Bone marrow (tissue), 2 donors: ENCODE measurements at places on chromosomes 2 and 18.

DNA sequence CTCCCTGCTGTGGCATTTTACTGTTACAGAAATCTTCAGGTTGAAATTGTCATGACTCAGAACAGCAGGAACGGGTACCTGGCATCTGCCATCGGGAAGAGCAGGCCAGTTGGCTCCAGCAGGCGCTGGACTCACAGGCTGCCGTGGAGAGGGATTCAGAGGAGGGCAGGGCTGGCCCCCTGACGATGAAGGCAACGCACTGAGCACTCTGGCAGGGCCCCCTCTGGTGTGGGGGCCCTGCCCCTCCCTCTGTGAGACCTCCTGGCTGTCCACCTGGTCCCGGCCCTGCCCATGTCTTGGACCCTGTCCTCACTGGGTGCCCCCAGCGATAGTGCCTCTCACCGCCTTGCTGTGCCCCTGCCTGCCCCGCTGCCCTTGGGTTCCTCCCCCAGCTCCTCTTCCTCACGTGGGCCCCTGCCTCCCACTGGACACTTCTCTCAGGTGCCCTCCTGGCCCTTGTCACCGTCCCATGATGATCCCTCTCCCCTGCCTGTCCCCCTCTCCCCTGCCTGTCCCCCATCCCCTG is 23.3 kb upstream of the ALLC start:
- no peak for DNase-seq

GRCh38 chr18:9474108-9474982 is 968 bp upstream of the RALBP1 start:
- DNase-seq = no peak

DNA sequence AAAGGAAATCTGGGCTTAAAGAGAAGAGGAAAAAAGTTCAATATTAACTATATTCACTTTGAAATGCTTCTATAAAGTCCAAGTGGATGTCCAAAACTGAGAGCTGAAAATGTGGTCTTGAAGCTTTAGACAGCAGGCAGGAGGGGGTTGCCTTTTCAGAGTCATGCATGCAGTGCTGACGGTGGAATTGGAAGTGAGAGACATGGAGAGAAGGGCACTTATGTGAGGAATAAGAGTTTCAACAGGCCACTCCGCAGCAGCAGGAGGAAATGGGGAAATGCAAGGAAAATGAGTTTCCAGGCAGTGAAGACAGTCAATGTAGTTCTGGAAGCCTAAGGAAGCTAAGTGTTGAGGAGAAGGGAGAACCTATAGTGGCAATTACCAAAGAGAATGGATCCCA is 33.0 kb upstream of the LRRC30 start:
- DNase-seq = no peak

DNA sequence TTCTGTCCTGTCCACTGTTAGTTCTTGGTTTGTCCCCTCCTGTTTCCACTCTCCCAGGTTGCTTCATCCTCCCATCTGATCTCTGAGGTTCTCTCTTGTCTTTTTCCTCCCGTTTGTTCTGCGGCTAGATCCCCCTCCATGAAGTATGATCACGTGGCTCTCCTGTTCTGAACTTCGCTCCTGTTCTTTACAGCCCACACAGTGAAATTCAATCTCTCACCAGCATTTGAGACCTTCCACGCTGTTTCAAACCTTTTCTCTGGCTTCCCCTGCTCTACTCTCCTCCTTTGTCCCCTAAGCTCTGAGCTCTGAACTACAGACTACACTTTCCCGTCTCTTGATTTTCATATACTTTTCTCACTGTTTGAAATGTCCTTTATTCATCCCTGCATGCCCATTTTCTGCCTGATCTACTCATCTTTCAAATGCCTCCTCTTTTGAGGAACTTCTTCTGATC is 83.5 kb downstream of the OSBPL6 start:
- no peak for DNase-seq

DNA sequence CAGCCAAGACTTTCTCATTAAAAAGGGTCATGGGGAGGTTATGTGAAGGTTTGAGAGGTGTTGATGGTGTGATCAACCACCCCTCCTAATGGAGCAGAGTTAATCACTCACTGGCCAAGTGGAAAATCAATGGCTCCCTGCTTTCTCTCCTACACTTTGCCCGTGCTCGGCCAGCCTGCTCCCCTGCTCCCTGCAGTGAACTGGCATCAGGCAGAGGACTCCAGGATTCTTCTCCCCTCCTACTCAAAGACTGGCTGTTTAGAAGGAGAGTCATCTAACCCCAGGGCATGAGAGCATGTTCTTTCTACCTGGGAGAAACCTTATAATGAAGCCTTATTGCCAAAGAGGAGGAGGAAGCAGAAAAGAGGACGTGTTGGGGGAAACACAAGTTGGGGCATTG is 74.9 kb downstream of the SGPP2 start:
- DNase-seq = no peak

DNA sequence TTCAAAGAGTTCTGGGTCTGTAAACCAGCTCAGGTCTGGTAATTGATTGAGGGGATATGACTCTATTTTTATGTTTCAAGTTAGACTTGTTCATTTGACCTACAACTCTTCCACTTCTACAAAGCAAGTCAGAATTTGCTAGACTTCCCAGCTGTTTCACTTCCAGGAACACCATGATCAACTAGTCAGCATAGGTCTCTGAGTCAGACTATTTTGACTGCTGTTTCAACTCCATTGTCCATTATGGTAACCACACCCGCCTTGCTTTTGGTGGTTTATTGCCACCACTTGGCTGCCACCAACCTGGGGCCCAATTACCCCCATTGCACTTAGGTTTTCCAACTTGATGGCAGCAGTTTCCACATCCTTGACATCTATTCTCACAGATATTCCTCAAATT is 116.6 kb downstream of the LAMA3 start:
- DNase-seq = no peak

DNA sequence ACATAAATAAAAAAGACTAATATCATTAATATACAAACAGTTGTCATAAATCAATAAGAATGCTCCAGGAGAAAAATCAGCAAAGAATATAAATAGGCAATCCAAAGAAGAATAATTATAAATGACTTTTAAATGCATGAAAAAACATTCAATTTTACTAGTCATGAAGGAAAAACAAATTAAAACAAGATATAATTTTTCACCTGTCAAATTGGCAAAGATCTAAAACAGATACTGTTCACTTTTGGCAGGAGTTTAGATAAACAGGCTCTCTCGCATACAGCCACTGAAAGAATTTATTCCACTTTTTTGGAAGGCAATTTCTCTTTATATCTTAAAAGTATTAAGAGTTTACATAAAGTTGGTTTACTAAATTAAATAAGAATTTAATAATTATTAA is 176.8 kb upstream of the SETBP1 start:
- no peak for DNase-seq

DNA sequence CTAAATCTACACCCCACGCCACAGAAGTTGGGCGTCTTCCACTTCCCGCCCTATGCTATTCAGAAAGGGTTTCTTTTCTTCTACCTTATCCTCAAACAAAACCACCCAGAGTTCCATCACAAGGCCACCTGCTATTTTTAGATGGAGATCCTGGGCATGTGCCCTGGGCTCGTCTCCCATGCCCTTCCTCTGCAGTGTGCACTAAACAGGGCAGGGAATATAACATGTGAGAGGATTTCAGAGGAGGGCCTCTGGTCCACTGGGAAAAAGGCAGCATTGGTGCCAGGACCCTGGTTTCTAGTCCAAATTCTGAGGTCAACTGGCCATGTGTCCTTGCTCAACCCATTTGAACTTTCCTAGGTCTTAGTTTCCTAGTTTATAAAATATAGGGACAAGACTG is 320.0 kb downstream of the NCKAP5 start:
- no peak for DNase-seq

DNA sequence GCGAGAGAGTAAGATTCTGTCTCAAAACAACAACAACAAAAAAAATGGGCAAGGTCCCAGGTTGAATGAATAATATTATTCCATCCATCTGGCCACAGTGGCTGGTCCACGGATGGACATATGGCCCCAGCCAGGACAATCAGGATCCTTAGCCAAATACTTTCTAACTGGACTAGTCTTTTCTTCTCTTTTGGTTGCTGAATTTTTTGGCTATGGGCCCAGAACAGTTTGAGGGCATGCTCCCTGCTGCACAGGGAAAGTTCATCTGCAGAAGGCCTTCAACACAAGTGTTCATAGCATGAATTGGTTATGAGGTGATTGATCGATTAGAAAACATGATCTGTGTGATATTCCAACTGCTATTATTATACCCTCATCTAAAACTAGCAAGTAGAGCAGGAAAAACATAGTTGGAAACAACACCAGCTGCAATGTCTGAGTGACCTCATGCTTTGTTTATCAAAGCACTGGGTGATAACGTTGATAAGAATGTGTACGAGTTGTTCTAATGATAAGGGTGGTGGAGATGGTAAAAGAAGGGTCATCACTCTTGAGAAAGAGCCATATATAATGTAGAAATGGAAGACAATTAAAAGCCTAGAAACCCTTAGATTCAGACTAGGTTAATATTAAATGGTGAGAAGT is 47.8 kb upstream of the RNF103 start:
- DNase-seq = no peak

GRCh38 chr2:172512810-172513523 is 42.9 kb upstream of the PDK1 start:
- DNase-seq = no peak

DNA sequence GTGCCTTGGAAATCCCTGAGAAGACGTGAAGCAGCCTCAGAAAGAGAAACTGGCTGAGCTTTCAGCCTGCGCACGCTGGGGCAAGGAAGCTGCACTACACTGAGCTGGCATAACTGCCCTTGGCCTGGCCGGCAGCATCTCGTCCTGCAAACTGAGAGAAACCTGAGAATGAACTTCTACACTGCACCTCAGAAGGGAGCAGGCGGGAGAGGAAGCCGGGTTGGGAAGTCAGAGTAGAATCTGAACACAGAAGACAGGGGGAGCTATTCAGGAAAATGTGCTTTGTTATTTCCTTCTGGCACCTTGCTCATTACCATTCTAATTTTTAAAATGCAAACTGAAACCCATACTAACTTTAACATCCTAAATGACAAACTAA is 70.9 kb downstream of the ZEB2 start:
- no peak for DNase-seq

DNA sequence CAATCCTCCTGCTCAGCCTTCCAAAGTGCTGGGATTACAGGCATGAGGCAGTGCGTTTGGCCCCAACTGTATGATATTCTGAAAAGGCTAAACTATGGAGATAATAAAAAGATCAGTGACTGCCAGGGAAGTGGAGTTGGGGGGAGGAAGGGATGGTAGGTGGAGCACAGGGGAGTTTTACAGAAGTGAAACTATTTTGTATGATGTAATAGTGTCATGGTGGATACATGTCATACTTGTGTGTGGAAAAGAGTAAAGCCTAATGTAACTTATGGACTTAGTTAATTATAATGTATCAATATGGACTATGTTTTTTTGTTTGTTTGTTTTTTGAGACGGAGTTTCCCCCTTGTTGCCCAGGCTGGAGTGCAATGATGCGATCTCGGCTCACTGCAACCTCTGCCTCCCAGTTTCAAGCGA is 2.9 kb upstream of the GGCX start:
- DNase-seq = no peak

- DNase-seq = no peak
These were observed 252.0 kb downstream of the DYSF start for GRCh38 chr2:71705171-71705960.

DNA sequence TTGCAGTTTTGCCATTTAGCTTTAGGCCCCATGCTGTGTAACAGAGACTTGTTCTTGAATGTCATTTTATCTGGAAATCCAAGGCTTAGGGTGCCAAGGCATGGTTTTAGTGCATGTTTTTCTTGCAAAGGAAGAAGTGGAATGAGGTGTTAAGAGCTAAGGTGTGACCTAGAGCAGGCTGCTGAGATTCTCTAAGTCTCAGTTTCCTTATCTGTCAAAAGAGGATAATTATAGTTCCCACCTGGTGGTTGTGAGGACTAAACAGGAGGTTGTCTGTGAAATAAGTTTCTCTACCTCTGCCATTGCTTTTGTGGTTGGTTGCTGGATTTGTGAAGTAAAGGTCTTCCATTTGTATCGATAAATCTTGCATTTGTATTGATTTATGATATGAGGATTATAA is 82.0 kb downstream of the TANC1 start:
- no peak for DNase-seq

GRCh38 chr2:64291181-64291580 is 147.0 kb upstream of the PELI1 start:
- no peak for DNase-seq

- DNase-seq = no peak
These were observed 68.0 kb downstream of the FAM124B start for GRCh38 chr2:224333726-224334482.

DNA sequence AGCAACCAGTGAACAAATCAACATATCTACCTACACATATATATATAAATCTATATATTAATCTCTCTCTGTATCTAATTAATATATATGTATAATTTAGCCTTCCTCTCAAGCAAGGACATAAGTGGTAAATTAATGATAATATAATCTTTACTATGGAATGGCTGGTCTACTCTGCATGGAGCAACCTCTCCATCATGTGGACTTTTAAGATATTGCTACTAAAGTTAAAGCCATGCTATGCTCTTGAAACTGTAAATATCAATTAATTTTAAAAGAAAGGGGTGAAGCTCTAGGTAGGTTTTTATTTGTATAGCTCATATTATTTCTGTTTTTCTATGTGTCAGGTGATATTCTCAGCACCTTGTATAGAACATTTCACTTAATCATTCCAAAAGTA is 147.0 kb downstream of the PPP1R1C start:
- no peak for DNase-seq

DNA sequence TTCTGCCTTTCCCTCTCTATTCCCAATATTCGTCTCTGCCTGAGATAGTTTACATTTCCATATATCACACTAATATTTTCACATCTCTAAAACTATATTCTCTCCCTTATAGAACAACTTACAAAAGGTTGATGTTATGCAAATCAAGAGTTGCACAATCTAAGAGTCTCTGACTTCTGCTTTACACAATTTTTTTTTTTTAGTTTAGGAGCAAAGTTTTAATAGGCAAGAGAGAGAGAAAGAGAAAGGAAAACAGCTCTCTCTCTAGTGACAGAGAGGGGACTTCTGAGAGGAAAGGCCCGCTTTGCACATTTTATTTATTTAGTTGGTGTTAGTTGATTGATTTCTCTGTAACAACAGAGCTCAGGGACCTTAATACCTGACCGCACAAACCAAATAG is 380.2 kb downstream of the TXNL1 start:
- no peak for DNase-seq

GRCh38 chr2:112010751-112011150 is 44.3 kb upstream of the TMEM87B start:
- DNase-seq = no peak

DNA sequence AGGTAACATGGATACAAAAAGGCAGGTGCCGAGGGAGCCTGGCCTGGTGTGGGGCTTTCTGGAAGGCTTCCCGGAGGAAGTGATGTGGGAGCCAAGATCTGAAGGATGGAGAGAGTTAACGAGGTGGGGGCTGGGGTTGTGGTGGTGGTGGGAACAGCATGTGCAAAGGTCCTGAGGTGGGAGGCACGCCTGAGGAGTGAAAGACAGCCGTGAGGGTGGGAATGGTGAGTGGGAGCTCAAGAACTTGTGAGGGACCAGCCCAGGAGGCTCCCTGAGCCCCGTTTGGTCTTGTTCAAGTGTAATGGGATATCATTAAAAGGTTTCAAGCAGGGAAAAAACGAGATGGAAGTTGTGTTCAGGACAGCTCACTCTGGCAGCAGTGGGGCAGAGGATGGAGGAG is 35.2 kb downstream of the TRPM8 start:
- no peak for DNase-seq
